Hindlimb muscle (tissue), 1 donor: ENCODE measurements at places on chromosomes 3 and 15. TPM values are rescaled to one million over a fixed set of nuclear protein-coding genes. Genes with fewer than 3 reads are reported as not detected.

DNA sequence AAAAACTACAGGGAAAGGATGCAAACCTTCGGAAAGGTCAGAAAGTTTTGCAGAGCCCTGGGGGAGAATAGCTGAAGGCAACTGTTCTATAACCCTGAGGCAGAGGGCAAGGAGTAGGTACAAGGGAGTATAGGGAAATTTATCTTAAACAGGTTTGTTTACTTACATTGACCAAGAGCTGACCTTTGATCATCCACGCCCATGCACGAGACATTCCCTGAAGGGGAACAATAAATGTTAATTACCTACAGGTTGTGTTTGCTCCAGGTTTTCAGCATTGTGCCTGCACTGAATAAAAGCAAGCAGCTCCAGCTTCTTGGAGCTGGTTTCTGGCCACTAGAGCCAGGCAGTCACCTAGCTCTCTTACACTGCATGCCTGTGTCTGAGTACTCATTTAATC lies 524.5 kb upstream of the TGFBR2 start:
- no peak for DNase-seq

DNA sequence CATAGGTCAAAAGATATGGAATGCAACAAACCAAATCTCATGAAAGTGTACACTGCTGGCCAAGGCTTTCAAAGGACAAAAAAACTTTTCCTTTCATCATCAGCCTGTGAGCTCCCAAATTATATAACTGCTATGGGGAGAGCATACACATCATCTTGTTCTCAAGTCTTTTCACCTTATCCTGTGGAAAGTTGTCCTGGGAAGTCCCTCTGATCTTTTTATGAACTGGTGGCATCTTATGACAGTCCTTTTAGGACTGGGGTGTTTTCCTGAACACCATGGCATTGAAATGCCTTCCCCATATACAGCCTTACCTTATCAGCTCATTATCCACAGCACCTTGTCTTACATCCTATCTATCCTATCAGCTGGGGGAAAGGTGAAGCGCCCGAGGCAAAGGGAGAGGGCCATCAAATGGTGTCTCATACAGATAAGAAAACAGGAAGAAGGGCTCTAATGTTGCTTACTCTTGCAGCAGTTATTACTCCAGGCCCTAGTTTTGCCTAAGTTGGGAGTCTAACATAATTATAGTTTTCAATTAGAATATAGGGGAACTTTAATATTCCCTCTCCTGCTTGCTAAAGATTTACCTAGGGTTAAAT lies 61.5 kb upstream of the GOLIM4 start:
- no peak for DNase-seq

DNA sequence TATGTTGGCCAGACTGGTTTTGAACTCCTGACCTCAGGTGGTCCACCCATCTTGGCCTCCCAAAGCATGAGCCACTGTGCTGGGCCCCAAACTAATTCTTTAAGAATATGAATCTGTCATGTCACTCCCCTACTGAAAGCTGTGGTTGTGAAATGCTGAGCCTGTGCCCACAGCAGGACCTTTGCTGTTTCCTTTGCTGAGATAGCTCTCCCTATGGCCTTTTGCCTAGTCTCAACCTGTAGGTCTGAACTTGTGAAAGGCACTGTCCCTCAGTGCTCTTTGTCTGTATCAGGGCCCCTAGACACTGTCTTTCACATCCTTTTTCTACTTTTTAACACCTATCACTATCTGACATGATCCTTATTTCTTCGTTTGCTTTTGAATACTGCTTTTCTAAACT lies 62.7 kb upstream of the CCR4 start:
- DNase-seq: no peak

GRCh38 chr3:29759411-29760225 lies 478.7 kb downstream of the RBMS3 start:
- peak; percentile 18 for DNase-seq

DNA sequence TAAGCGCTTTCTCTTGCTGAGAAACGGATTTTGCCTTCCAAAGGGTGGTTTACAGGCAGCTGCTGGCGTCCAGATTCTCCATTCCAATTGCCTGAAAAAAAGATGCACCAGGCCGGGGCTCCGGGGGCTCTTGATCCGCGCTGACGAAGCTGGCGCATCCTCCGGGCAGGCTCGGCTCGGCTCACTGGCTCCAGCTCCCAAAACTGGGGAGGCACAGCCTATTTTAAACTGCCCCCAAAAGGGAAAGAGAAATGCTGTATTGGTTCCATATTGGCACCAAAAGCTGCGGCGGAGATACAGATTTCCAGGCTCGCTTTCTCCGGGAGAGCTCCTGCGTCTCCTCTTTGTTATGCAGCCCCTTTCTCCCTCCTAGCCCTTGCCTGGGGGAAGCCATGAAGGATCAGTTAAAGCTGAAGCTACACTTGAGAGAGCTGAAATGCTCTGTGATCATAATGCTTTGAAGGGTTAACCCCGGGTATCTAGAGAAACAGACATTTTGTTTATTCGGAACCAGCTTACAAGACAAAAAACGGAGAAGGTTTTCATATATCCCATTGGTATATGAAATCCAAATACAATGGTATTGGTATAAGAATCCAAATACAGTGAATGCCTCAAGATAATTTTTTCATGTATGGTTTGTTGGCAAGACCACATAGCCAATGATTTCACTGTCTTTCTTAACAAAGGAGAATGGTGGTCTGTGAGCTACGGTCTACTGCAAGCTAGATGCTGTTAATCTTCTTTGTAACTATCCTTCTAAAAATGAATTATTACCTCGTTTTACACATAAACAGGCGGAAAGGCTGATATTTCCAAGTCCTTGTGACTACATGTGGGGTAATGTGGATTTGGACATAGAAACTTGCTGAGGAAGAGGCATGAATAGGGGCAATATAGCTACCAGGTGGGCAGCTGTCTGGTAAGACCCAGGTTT lies 693 bp downstream of the CD200 start:
- peak; percentile 78 for DNase-seq

GRCh38 chr15:52680041-52680391 lies 828 bp upstream of the ATOSA start:
- DNase-seq: no peak

- no peak for DNase-seq
Observed at GRCh38 chr3:134624537-134625287, 26.1 kb downstream of the KY start.

Gene GP9
- 0.30 TPM for polyA plus RNA-seq

Gene CCDC71
- 16.0 TPM for polyA plus RNA-seq
